Mucosa of descending colon (tissue), 3 donors: ENCODE measurements at places on chromosomes 4 and X. TPM values are rescaled to one million over a fixed set of nuclear protein-coding genes. Genes with fewer than 3 reads are reported as not detected.

Gene CT47B1
- total RNA-seq: not detected

- DNase-seq: no peak
Measured at GRCh38 chr4:116118221-116118620, 967.2 kb downstream of the TRAM1L1 start.

- no peak for DNase-seq
Measured at GRCh38 chr4:181853881-181854511, 389.2 kb upstream of the TENM3 start.

DNA sequence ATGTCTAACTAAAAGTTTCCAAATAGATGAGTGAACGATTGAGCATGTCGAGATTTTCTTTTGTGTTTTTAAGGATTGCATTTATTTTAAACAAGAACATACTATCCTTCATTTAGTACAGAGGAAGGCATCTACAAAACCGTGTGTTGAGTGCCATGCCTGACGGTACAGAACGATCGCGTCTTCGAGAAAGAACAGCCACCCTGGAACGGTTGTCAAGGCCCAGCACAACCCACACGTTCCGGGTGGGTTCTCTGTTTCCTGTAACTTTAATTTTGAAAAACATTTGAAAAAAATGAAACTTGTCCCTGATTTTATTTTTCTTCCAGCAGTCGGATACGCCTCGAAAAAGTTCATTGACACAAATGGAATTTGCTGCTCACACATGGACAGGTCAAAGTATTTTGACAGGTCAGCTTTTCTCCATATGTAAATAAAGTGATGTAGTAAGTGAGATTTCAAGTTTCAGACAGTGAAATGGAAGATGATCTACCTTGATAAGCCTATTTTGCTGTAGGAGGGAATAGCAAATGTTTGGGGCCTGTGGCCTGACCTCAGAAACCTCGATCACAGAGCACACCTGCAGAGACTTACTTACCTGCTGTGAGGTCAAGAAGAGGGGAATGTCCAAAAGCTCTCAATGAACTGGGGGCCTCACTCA lies 24.4 kb upstream of the CYP4V2 start:
- no peak for DNase-seq

DNA sequence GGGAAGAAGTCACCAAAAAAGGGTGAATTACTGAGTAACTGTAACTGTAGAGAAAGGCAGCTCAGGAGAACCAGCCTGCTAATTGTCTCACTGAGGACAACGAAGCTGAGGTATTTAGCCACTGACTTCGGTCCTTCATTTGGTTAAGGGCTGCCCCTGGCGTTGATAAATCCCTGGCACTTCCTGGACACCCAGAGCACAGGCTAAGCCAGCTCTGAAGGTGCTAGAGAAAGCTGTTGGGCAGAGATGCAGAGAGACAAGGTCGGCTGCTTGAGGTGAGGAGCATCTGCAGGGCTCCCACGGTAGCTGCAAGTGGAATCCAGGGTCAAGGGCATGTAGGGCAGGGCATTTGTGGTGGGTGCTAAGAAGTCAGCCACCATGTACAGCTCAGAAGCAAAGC lies 33.4 kb upstream of the AP1S2 start:
- no peak for DNase-seq

Gene XAGE2
- not detected for total RNA-seq

Gene MAP7D2
- 1.5 TPM for total RNA-seq

GRCh38 chr4:26713563-26714151 lies 129.8 kb downstream of the TBC1D19 start:
- DNase-seq: no peak

- no peak for DNase-seq
Measured at GRCh38 chr4:161714931-161715330, 448.9 kb downstream of the FSTL5 start.
